Activated T-helper 9 cell treated with anti-CD3 and anti-CD28 coated beads, Interleukin-2, amount 50 U/mL, for 16 hours (primary cell): ENCODE measurements at places on chromosomes 4 and X.

GRCh38 chr4:53781629-53782457, 190.6 kb upstream of the LNX1 start:
- DNase-seq = no peak

DNA sequence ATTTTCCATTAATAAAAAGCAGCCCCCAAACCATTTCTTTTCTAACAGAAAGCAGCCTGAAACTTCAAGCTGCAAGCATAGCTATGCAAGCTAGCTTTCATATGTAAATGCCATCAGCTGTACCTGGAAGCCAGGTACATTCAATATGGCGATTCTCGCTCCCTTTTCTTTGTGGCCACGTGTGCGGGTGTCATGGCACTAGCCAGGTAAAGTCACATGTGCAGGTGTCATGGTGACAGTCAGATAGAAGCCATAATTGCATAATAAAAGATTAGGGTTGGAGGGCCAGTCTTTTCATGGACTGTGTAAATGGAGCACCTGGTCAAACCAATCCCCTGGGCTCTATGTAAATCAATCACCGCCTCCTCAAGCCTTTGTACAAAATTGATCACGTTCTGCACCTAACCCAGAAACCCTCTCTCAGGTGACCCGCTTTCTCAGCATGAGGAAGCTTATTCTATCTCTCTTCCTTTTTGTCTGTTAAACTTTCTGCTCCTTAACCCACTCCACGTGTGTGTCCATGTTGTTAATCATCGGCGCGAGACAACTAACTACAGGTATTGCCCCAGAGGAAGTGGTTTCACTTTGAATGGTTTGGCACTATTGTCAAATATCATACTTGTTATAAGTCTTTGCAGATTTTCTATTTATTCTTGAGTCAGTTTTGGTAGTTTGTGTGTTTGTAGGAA, 18.0 kb upstream of the RHOXF2 start:
- no peak for DNase-seq

DNA sequence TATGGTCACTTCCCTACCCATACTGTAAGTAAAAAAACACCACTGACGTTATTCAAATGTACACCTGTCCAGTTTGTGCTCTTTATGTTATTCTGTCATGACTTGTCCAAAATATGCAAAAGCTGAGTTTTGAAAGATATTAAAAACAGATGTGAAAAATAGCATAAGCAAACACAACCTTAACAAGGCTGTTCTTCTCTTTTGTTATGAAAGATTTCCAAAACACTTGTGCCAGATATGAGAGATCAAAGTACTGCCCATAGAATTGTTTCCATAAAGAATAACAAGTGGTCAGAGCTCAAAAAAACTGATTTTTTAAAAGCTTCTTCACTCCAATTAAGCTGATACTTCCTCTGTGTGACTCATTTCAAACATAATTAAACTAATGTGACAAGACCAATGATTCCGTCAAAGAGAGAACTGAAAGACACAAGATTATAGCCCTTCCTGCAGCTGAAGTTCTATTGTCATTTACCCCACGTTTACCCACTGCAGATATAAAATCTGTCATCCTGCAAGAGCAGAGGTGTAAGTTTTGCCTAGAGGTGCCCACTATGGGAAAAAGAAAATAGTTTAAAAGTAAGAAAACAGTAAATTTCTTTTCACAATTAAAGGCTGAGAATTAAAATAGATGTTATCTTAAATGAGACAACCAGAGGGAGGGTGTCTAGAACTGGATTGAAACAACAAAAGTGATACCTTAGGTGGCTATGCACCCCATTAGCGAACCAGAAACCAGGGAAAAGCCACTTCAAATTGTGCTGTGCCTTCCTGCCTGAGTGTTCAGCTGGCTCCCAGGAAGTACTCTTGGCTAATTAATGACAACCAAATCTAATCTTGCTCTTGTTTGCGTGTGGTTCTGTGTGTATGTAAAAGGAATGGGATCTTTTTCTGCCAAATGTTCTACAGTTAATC, 30.1 kb downstream of the RASSF6 start:
- no peak for DNase-seq

GRCh38 chr4:111842336-111842735, 302.9 kb upstream of the FAM241A start:
- DNase-seq = no peak

DNA sequence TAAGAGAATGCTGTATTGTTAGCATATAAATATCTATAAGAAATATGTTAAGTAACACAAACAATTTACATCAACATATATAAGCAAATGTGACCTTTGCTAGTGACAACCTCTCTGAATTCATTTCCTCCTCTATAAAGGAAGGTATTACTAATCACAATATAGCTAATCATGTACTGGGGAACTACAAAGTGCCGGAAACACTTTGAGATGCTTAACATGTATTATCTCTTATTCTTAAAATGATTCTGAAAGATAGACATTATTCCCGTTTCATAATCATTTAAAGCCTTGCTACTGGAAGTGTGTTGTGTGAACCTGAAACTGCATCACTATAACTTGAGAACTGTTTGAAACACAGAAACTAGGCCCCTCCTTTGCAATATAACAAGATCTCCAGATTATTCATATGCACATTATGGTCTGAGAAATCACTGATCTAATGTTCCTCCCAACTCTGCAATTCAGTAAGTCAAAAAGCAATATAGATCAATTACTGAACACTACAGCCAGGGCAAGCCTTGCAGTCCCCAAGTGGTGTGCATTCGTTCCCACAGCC, 54.0 kb downstream of the KLHL8 start:
- no peak for DNase-seq

GRCh38 chr4:118360106-118360505, 7.3 kb upstream of the PRSS12 start:
- DNase-seq = no peak

DNA sequence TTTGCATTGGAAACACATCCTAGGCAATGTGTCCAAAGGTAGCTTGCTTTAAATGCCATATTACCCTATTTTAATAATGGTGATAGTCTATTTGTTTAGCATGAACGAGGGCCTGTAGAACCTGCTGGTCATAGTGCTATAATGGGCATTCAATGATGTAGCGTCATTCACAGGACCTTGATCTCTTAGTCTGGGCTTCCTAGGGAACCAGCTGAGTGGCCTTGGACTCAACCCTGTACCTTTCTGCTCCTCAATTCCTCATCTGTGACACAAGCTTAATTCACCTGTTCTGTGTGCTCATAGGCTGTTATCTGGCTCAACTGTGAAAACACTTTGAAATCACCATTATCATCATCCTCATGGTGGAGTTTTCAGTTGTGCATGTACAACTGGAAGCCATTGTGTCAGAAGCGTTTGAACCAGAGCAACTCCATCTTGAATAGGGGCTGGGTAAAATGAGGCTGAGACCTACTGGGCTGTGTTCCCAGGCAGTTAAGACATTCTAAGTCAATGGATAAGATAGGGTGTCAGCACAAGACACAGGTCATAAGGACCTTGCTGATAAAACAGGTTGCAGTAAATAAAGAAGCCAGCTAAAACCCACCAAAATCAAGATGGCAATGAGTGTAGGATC, 346.8 kb upstream of the KLF3 start:
- DNase-seq = no peak

- no peak for DNase-seq
Measured at GRCh38 chr4:125231661-125232060, 83.1 kb upstream of the FAT4 start.

DNA sequence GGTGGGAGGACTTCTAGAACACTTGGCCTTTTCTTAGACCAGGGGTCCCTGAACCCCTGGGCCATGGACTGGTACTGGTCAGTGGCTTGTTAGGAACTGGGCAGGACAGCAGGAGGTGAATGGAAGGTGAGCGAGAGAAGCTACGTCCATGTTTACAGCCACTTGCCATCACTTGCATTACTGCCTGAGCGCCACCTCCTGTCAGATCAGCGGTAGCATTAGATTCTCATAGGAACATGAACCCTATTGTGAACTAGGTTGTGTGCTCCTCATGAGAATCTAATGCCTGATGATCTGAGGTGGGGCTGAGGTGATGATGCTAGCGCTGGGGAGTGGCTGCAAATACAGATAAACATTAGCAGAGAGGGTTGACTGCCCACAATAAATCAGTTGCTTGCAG, 100.9 kb upstream of the IGFBP7 start:
- no peak for DNase-seq

DNA sequence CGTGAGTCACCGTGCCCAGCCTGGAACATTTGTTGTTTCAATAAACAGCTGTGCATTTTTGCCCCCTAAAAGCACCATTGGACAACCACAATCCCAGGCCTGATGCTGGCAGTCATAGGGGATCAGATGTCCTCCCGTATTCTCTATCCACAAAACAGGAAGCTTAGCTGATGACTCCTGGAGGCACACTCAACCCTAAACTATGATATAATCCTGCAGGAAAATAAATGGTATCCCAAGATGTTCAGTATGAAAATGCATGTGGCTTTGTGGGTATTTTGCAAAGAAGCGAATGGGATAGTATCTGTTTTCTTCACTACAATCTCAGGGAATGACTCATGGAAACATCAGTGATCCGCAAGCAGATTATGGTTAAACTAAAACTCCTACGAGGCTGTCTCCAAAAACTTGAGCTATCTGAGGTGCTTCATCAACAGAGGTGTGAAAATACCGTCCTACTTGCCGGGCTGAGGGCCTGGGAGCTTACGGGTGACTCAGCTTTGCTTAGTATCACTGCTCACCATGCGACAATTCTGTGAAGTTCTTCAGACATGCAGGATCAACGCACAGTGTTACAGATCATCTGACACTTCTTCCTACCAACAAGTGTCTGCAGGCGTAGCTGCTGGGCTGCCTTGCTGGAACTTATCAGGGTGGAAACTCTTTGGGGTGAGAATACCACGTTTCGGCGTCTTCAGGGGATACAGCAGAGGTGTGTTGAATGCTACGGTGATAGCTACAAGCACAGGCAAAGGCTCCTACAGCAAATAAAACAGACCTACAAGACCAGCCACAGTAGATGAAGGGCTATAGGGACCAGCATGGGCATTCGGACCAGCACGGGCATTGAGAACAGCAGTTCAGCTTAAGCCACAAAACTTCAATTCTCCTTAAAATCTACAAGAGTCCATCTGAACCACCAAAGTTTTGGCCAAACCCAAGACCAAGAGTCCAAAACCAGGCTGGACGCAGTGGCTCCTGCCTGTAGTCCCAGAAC, 148.5 kb downstream of the DHRSX start:
- no peak for DNase-seq

GRCh38 chrX:3428792-3429191, 82.3 kb upstream of the MXRA5 start:
- DNase-seq = no peak

GRCh38 chr4:121139533-121140222, 24.4 kb downstream of the TNIP3 start:
- DNase-seq = no peak

GRCh38 chrX:123685232-123685631, 47.6 kb downstream of the THOC2 start:
- DNase-seq = no peak

DNA sequence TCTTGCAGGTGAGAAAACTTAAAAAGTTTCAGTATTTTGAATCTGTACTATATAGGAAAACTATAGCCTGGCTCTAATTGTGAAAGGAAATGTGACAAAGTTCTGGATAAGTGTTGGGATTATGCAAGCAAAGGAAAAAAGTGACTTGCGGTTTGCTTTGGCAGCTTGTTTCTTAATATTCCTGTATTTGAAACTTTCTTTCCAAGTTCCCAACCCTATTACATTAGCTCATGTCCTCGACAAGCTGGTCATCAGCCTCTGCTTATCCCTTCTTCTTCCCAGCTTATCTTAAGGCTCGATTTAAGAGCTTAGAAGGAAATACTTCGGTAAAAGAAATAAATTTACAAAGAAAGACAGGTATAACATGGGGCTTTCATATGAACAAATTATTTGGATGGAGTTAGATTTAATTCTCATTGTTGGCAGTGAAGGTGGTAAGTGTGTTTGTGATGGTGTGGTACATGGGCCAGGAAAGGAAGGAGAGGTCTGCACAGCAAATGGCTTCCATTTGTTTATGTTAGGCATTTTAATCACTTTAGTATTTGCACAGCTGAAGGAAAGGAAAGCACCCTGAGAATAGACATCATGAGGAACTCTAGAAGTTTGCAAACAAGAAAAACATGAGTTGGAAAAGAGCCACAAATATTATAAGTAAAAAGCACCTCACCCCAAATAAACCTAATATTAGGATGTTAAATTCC, 5.1 kb upstream of the MYOZ2 start:
- DNase-seq = no peak

DNA sequence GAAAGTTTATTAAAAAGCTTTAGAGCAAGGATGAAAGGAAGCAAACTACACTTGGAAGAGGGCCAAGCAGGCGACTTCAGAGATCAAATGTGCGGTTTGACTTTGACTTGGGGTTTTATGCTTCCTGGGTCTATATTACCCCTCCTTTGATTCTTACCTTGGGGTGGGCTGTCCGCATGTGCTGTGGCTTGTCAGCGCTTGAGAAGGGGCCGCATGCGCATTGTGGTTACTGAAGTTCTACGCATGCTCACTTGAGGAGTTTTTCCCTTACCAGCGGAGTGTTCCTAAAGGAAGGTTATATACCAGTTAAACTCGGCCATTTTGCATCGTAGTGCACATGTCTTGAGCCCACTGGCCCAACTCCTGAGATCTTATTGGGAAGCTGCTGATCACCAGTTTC, 9.9 kb downstream of the ZNF157 start:
- peak; percentile 44 for DNase-seq

GRCh38 chr4:189660722-189661360, 279.8 kb upstream of the FRG1 start:
- no peak for DNase-seq

DNA sequence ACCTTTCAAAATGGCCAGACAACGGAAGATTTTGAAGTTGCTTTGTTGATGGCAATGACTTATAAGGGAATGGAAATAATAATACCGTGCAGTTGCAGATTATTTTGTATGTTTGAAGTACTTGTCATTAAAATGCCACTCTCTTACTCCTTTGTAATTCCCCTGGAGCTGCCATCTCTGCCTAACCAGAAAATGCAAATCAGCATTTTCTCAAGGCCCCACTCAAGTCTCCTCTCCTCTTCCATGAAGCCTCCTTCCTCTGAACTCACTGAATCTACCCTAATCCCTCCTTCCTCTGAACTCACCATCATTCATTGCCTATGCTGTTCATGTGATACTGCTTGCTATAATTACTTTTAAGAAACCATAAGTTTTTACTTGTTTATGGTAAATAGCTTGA, 60.2 kb upstream of the RBPJ start:
- DNase-seq = no peak

DNA sequence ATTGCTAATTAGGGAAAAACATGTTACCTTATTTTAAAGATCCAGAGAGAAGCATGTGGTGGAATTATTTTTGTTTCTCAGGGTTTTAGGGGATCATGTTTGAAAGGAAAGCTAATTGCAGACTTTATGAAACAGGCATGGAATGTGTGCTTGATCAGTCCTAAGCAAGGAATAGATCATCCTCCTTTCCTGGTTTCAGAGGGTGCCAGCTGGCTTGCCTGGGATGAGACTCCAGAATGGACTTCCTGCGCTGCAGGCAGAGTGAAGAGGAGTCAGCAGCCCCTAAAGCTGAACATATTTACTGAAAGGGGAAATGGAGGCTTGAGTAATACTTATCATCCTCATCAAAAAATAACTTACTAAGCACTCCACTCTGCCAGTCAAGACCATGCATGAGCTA, 13.3 kb downstream of the FGF5 start:
- no peak for DNase-seq
